Stimulated activated CD4-positive, alpha-beta T cell treated with anti-CD3 and anti-CD28 coated beads, TNF-alpha, amount 100 ng/mL, for 1 hour (primary cell): ENCODE measurements at places on chromosomes 12 and 14.

- DNase-seq = peak; percentile 60
Observed at GRCh38 chr12:6554168-6555017, 1.4 kb downstream of the IFFO1 start.

DNA sequence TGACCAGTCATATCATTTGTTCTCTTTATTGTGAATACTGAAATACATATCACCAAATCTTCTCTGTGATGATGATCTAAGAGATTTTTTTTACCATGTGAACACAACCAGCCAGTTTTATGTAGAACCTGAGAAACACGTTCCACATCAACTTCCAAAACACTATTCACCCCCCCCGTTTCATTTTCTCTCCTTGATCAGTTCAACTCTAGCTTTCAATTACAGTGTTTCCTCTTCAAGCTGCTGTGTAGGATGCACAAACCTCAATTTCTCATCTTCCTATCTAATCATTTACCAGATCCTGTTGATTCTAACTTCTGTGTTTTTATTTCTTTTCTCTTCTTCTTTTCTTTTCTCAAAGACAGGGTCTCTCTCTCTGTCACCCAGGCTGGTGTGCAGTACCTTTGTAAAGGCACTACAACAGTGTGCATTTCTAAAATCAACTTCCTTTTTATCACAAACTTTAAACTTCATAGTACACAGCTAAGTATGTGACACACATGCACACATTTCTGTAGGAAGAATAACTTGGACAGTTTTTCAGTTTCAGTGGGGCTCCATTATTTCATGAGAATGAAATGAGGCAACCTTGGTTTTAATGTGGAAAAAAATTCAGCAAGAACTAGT lies 149.9 kb upstream of the FBXO33 start:
- no peak for DNase-seq

DNA sequence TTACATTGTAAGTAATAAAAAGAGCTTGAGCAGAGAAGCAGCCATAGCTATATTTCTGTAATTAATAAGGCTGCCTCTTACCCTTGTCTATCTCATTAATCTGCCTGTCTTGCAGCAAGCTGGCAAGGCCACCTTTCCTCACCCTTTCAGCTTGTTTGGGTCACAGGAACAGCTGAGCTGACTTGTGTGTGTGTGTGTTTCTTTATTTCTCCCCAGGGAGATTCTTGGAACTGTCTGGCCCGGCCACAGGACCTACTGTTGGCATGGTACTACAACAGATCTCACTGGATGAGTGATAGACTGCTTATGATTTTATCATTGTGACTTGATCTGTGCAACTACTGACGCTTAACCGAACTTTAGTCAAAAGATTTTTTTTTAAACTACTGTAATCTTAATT lies 213.7 kb downstream of the SLC2A13 start:
- no peak for DNase-seq

DNA sequence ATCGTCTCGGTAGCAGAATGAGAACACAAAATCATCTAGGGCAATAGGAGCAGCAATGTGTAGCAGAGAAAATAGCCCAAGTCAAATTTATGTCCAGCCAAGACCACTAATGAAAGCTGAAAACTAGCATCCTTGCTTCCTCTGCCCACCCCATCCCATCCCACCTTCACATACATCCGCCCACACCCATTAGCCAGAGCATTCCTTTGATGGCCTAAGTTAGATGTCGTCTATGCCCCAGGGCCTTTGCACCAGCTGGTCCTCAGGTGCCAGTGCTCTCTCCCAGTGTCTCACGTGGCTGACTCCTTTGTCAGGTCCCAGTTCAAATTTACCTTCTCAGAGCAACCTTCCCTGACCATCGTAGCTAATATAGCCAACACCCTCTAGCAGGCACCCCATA lies 17.8 kb upstream of the PPP2R5C start:
- no peak for DNase-seq

DNA sequence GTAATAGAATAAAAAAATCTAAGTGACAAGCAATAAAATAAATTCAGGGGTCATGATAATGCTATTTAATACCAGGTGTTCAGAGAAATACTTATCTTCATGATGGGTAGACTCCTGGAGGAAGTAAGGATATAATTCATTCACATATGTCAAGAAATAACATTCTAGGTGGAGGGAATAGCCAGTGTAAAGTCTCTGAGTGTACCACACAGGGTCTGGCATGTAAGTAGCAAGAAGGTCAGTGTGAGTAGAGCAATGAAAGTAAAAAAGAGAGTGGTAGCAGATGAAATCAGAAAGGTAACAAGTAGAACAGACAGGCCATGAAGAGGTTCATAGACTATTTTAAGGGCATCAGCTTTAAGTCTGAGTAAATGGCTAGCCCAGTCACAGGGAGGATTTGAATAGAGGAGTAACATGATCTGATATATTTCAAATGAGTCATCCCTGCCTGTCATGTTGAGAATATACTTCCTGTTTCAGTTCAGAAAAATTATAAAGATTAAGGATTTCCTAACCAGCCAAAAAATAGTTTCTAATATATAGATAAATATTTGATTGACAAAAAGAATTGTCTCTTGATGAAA lies 519.9 kb downstream of the C12orf50 start:
- no peak for DNase-seq

DNA sequence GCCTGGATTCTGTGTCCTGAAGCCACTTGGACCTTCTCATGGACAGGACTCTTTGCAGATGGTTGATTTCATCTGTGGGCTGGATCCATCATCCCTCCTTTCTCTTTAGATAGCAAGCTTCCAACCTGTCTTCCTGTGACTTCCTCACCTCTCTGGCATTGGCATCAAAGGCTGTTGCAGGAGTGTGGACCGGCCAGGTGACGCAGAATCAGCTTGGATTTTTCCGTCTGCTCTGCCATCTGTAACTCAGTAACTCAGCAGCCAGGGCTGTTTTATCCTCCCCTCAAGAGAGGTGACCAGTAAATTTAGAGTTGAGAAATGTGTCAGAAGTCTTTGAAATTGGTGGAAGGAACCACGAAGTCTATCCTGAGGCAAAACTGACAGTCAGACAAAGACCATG lies 701.7 kb upstream of the TMEM132C start:
- DNase-seq = no peak

DNA sequence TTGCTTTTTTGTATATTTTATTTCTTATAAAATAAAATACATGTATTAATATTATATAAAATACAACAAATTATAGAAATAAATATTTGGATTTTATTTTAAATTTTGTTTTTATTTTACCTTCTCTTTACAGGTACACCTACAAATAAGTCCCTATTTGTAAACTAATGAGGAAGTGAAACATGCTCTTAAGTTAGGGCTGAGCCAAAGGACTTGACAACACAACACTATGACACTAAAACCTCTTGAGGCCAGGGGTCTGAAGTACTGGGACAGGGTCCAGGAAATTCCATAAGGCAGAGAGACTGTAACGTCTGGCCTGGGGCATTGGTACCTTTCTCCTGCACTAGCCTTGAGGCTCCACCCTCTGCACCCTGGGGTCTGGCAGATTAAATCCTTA lies 293.2 kb downstream of the FOXN3 start:
- no peak for DNase-seq
